ENCODE measurements at places on chromosomes 3 and 15.
A peak's percentile ranks its signal among the peaks of the same experiment; 100 is the strongest.

DNA sequence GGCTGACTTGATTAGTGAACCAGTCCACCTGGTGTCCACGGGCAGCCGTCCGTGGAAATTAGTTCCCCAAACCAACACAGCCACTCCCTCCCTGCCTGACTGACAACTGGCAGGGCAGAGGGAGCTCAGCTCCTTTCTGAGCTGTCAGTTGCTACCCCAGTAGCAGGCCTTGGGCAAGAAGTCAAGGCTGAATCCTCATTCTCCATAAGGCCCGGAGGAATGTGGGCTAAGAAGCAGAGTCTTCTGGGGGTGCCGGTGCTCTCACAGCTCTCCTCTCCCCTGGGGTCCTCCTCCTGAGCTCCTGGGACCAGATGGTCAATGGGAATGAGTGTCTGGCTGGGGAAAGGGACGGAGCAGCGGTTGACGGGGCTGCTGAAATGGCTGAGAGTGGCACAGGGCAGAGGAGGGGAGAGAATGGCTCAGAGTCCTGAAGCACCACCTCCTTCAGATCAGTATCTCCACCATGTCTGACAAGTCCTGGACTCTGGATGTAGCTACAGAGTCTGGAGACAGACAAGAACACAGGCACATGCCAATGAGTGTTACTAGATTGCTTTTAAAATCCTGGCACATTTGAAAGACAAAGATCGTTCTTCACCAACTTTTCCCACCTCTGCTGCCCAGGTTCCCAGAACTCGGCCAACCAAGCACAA is 16.9 kb downstream of the AMOTL2 start:
- no peak for DNase-seq

GRCh38 chr15:56608140-56608778 is 125.0 kb downstream of the ZNF280D start:
- DNase-seq = no peak

DNA sequence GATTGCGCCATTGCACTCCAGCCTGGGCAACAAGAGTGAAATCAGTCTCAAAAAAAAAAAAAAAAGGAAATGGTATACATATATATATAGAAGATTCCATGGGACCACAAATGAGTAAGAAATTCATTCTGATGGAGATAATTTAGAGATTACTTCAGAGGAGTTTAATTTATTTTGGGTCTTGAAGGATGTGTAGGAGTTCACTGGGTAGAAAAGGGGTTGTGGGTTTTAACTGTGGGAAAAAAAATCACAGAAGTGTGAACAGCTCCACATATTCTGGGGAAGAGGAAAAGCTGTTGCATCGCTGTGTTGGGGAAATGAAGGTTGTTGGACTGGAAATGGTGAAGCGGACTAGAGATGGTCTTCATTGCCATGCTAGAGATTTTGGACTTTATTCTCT is 4.1 kb upstream of the ICE2 start:
- no peak for DNase-seq

GRCh38 chr15:75389791-75390382 is 21.5 kb upstream of the MAN2C1 start:
- no peak for DNase-seq

GRCh38 chr3:87855616-87856015 is 203.2 kb downstream of the CGGBP1 start:
- no peak for DNase-seq

- no peak for DNase-seq
Observed at GRCh38 chr15:35909414-35909813, 363.4 kb upstream of the DPH6 start.

- no peak for DNase-seq
Observed at GRCh38 chr3:33318710-33319380, 41.6 kb downstream of the FBXL2 start.

GRCh38 chr3:195072916-195073564 is 197.9 kb downstream of the XXYLT1 start:
- no peak for DNase-seq

DNA sequence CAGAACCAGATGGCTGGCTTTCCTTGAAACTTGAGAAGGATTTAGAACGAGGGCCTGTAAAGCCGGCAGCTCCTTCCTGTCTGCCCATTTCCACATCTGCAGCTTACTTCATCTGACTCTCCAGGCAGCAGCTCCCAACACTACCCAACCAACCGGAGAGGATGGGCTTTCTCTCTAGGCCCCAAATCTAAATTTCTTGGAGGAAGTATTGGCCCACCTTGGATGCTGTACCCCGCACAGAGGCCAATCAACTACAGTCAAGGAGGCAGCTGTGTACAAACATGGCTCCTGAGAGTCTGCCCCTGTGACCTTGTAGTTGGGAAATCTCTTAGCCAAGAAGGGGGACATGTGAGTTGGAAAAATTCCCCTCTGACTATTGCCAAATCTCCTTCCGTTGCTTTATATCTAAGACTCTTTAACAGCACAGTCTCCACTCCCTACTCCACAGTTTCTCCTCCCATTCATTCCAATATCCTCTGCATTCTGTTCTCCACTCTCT is 8.0 kb upstream of the ACAP2 start:
- no peak for DNase-seq

DNA sequence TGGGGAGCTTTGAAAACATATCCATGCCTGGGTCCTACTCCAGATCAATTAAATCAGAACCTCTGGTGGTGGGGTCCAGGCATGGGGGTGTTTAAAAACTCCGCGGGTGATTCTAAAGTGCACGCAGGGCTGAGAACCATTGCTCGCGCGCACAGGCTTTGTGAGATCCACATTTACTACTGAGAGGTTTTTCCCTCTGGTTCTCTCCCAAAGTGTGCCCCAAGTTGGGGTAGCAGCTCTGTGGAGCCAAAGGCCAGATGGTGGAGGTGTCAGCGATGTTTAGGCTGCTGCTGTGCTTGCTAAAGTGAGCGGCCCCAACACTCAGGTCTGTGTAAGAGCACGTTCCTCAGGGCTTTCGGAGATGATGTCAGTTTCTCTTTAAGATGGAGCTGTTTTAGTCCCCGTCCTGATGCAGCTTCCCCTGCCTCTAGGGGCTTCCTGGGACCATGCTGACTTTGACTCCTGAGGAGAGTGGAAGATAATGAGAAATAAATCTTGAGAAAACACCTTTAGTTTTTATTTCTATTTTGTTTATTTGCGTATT is 13.4 kb upstream of the MAGEF1 start:
- no peak for DNase-seq

- no peak for DNase-seq
Observed at GRCh38 chr3:33331414-33331813, 54.2 kb downstream of the FBXL2 start.

GRCh38 chr3:184419171-184419570 is 39.3 kb downstream of the CHRD start:
- no peak for DNase-seq

GRCh38 chr3:10002951-10003350 is 16.3 kb upstream of the EMC3 start:
- DNase-seq = no peak

DNA sequence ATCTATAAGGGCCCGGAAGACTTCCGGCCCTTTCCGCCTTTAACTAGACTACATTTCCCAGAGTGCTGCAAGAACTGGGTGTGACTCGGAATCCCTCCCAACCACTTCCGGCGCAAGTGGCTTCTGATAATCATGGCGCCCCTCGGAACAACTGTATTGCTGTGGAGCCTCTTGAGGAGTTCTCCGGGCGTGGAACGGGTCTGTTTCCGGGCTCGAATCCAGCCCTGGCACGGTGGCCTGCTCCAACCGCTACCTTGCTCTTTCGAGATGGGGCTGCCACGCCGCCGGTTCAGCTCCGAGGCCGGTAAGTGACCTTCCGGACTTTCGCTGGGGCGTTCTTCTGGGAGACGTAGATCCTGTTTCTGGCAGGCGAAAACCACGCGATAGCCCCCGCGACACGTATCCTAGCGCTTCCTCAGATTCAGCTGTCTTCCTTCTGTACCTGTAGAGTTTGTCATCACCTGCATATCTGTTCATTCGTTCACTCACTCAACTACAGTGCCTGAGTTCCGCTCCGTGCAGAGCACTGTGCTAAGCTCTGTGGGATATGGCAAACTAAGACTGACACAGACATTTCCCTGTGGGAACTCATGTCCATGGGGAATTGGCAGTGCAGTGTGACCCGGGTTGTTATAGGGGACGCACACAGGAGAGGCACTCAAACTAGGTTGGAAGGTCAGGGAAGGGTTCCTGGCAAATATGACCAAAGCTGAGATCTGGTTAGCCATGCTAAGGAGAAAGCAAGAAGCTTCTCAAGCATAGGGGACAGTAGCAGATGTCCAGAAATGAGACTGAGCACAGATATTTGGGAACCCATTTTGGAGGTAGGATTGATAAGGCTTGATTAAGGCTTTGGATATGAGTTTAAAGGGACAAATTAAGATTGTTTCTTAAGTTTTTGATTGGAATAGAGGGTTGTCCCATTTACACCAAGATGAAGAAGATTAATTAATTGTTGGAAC is at the start of gene MRPS22:
TSS of gene MRPS22 (plus strand) at position 126 of the 962 bp plus-strand sequence. CDS start at position 133, 7 bp downstream.
- DNase-seq = peak; percentile 66

GRCh38 chr15:95262866-95263564 is 1031.7 kb downstream of the MCTP2 start:
- no peak for DNase-seq

GRCh38 chr3:34070831-34071585 is 272.6 kb downstream of the PDCD6IP start:
- no peak for DNase-seq

DNA sequence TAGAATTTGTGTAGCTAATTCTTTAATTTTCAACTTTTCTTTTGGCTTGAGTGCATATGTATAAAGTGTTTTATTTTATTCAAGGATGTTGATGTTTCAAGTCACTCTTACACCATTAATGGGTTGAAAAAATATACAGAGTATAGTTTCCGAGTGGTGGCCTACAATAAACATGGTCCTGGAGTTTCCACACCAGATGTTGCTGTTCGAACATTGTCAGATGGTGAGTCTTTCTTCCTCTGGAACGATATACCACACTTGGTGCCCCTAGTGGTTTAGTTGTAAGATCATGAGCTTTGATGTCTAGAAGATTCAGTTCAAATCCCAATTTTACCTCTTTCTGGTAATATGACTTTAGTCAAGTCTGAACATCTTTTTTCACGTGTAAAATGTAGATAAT is 119.3 kb downstream of the HCN4 start:
- no peak for DNase-seq

Measured in T-helper 17 cell (primary cell).